Activated CD4-positive, alpha-beta T cell treated with anti-CD3 and anti-CD28 coated beads, Interleukin-2, Interleukin-6, amounts not matched to agents 100 ng/mL and 50 ng/mL, durations not matched to agents 16 hours and 8 hours (primary cell): ENCODE measurements at places on chromosomes 16 and 17.

GRCh38 chr16:5509794-5510193 lies 412.2 kb upstream of the EEF2KMT start:
- DNase-seq, result no peak

- no peak for DNase-seq
These were observed 520.7 kb downstream of the MAF start for GRCh38 chr16:79079656-79080420.

DNA sequence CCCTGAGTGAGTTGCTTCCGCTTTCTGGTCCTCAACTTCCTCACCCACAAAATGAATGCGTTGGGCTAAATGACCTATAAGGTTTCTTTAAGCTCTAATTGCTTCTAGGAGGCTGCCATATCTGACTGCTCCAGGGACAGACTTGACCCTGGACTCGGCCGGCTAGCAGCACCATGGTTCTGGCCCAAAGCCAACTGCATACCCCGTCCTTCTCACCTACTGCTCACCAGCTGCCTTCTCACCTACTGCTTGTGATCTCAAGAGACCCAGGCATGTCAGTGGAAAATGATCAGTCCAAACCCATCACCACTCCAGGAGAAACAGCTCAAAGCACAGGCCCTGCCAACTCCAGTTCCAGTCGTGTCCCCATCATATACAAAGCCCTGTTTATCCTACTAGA lies 124.3 kb upstream of the IRX5 start:
- DNase-seq, result no peak

GRCh38 chr16:14487579-14487978 lies 142.5 kb downstream of the PARN start:
- DNase-seq, result no peak

DNA sequence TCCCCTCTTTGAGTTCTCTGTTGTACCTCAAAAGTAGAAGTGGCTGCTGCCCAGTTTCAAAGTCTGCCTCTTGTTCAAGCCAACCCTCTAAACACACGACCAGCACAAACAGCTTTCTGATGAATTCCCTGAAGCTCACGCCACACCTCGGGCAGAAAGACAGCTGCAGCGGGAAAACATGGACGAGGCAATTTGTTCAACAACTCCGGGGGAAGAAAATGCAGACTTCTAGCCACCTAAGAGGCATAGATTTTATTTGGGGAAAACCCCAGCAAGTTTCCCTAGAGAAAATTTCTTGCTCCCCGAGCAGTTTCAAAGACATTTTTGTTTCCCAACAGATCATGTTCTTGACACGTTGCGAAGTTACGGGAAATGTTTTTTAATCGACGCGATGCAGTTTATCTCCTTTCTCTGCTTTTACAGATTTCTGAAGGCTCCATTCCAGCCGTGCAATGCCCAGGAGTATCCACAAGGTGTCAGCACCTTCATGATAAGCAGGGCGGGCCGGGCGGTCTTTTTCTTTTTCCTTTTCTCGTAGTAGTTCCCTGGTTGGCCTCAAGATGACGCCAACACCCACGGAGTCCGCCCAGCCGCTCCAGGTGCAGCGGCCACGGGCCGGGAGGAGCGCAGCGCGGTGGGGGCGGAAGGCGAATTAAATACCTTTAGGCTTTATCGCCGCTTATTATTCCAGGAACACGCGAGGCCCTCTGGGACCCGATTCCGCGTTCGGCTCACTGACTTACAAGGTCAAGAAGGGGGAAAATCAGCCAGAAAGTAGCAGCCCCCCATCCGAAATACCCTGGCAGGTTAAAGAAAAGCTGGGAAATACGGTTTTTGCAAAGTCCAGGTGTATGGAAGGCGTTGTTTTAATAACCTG lies 2.9 kb upstream of the FOXC2 start:
- DNase-seq, result peak; percentile 90

GRCh38 chr16:23504076-23504452 lies 6.2 kb downstream of the GGA2 start:
- peak; percentile 36 for DNase-seq

GRCh38 chr17:74599448-74599939 lies 7.4 kb upstream of the CD300LD start:
- no peak for DNase-seq

DNA sequence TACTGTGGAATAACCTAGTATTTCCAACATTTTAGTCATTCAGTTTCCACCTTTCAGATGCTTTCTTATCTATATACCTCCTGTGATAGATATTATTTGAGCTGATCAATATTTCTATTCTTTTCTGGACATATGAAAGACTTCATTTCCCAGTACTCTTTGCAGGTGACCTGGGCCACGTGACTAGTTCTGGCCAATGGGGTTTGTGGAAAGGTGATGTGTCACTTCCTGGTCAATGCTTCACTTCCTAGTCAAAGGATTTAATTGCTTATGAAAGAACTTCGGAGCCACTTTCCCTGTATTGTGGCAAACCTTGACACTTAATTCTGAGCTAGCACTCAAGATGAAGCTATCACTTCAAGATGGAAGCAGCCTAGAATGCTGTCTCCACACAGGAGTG lies 248.9 kb upstream of the FOXF1 start:
- DNase-seq, result peak; percentile 5

GRCh38 chr16:88003736-88004135 lies 52.5 kb downstream of the BANP start:
- DNase-seq, result no peak

DNA sequence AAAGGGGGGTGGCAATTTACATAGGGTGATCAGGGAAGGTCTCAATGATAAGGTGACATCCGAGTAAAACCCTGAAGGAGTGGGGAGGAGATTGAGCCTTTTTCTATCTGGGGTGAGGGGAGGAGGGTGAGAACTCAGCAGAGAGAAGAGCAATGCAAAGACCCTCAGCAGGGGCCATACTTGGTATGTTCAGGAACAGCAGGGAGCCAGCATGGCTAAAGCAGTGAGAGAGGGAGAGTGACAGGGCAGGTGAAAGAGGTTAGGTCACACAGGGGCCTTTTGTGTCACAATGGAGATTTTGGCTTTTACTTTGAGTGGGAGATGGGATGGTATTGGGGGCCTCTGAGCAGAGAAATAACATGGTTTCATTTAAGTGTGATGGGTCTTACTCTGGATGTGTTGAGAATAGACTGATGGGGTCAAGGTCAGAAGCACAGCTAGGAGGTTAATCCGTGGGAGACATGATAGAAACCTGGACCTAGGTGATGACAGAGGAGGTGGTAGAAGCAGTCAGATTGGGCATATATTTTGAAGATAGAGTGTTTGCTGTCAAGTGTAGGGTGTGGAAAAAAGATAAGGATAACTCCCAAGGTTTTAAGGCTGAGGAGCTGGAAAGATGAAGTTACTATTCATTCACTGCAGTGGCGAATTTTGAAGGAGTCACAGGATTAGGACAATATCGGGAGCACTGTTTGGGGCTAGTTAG lies 6.2 kb downstream of the SP2 start:
- DNase-seq, result no peak
